Stimulated activated CD8-positive, alpha-beta memory T cell treated with anti-CD3 and anti-CD28 coated beads, Interleukin-2, amount 100 ng/mL, for 1 hour (primary cell): ENCODE measurements at places on chromosomes 2 and 18.

GRCh38 chr2:186590759-186591505 is 1.1 kb downstream of the ITGAV start:
- no peak for DNase-seq

GRCh38 chr18:3874581-3874980 is 424.6 kb downstream of the TGIF1 start:
- no peak for DNase-seq

DNA sequence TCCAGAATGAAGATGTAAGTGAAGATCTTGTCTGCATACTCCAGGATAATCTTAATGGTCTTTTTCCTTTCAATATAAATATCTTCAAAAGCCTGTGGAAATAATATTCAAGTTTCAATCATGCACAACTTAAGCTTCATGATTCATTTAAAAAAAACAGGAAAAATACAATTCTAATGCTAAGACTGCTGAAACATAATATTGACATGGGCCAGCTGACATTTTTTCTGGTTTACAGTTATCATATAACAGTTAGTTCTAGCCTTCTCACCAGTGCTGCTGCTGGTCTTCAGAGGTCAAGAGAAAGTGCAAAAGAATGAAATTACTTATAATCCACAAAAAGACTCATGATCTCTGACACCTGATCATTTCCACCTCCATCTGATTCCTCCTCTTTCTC is 110.4 kb upstream of the SCN1A start:
- no peak for DNase-seq

DNA sequence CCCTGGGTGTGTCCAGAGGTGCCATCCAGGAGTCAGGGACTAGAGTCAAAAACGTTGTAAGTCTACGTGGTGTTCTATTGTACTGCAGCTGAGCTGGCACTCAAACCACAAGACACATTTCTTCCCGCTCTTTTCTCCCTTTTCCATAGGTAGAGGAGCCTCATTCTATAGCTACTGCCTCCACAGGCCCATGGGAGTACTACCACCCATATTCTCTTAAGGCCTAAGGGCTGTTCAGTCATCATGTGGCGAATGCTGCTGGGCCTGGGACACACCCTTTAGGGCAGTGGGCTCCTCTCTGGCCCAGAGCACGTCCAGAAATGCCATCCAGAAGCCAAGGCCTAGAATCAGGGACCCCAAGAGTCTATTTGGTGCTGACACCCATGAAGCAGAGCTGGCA is 1271.7 kb downstream of the CNTNAP5 start:
- no peak for DNase-seq

- no peak for DNase-seq
Observed at GRCh38 chr2:109718139-109718538, 76.0 kb upstream of the RGPD5 start.
